Activated gamma-delta T cell treated with anti-CD3 and anti-CD28 coated beads, Interleukin-2, amount 50 U/mL, for 16 hours (primary cell): ENCODE measurements at places on chromosomes 3 and 15.

GRCh38 chr15:91881569-91882297, 28.2 kb downstream of the SLCO3A1 start:
- DNase-seq: no peak

GRCh38 chr15:27422997-27423396, 452.0 kb downstream of the GABRG3 start:
- no peak for DNase-seq

- DNase-seq: no peak
These were observed 41.4 kb downstream of the ROBO2 start for GRCh38 chr3:77081240-77081661.

GRCh38 chr15:83558146-83558545, 95.8 kb upstream of the ADAMTSL3 start:
- DNase-seq: no peak

DNA sequence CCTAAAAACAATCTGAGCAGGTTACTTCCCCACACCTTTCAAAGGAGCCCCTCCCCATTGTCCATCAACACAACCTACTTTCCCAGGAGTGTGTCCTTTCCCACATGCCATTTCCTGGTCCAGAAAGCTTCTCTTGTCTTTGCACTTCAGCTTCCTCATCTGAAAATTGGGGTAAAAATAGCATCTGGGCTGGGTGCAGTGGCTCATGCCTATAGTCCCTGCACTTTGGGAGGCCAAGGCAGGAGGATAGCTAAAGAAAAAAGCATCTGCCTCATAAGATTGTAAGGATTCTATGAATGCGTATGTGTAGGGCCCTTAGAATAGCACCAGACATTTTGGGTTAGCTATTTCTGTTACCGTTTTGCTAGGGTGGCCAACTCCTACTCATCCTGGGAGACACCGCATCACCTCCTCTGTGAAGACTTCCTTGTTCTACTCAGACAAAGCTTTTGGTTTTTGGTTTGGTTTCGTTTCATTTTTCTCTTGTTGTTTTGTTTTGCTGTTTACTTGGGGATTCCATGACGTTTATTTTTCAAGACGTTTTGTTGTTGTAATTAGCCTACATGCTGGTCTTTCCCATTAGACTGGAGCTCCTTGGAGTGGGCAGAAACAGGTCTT, 224.4 kb upstream of the TLE3 start:
- DNase-seq: no peak

GRCh38 chr3:59660852-59661625, 611.2 kb upstream of the CFAP20DC start:
- DNase-seq: no peak

DNA sequence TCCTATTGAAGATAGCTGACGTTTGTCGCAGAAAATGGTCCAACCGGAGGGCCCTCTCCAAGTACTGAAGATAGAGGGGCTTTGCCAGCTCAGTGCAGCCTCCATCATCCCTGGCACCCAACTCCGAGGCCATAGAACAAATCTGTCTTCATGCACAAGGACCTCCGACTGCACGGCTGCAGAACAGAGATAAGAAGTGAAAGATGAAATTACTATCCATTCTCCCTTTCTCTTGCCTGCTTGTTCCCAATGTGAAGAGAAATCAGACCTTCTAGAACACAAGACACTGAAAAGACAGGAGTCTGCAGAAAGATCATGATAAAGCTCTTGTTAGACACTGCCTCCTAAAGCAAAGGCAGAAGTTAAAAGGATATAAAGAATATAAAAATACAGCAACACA, 19.9 kb downstream of the INO80 start:
- no peak for DNase-seq

DNA sequence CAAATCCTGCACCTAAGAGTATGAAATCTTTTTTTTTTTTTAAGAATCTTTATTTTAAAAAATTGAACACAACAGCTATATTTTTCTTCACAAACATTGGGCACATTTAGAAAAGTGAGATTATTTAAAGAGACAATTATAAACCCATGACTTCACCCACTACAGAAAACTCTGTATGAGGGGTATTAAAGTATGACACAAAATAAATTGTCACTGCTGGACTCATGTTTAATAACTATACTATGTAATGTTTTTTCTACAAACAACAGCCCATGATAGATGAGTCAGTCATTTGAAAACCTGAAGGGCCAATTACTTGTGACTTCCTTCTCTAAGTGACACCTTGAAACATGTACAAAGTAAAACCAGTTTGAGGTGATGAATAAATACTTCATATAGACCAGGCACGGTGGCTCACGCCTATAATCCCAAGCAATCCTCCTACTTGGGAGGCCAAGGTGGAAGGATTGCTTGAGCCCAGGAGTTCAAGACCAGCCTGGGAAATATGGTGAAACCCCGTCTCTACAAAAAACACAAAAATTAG, 36.0 kb downstream of the AQR start:
- DNase-seq: no peak

GRCh38 chr3:116864590-116864927, 155.0 kb downstream of the TUSC7 start:
- DNase-seq: no peak

GRCh38 chr15:72420576-72420975, 22.5 kb downstream of the TMEM202 start:
- DNase-seq: no peak
